Nephron progenitor cell (in vitro differentiated cells): ENCODE measurements at places on chromosomes 5 and 9.

DNA sequence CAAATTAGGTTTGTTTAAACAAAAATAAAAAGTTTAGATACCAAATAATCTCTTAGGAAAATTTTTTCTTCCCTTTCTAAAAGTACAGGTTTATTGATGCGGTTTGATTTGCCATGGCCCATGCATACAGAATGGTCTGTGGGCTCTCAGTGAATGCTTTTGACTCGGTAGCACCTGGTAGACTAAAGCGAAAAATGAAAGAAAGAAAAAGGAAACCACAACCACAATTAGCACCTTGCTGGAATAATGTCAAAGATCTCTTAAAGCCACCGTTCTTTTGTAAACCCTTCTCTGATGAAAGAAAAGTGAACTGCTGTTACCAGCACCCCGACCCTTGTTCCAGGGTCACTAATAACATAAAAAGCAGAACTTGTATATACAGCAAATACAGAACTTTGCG lies 157.9 kb downstream of the NFIB start:
- H3K36me3 ChIP-seq, result no peaks in the 10 kb centered on the region
- H3K4me1 ChIP-seq, result peaks cover 14% of the 10 kb centered on the region
- no peak for DNase-seq
- no peak overlapping the region for H3K4me3 ChIP-seq
- no peaks in the 10 kb centered on the region for H3K27me3 ChIP-seq

DNA sequence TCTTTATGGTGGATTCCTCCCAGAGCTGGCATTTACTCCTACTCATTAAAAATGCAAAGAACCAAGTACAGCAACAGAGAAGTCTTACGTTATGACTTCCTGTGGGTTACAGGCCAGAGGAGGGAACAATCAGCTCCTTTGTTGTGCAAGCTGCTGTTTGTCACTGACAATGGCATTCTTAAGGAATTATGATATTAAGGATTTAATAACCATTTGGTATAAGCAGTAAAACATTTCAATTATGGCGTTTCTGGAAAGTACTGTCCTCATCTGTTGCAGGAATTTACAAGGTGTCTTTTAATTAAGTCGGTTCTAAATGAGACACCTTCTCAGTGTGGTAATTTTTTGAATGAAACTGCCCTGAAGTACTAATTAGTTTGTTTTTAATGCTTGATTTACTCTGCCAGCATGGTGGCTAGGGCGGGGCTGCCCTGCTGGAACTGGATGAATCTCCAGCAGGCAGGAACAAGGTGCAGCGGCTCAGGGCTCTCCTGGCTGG lies 49.1 kb upstream of the VDAC1 start:
- peaks cover 15% of the 10 kb centered on the region for H3K27me3 ChIP-seq
- no peaks in the 10 kb centered on the region for H3K36me3 ChIP-seq
- H3K4me3 ChIP-seq, result no peak overlapping the region
- no peak overlapping the region for H3K27ac ChIP-seq

GRCh38 chr9:107907715-107908114 lies 418.1 kb upstream of the KLF4 start:
- no peak for DNase-seq
- no peaks in the 10 kb centered on the region for H3K4me1 ChIP-seq
- H3K27me3 ChIP-seq, result peaks cover 3% of the 10 kb centered on the region
- H3K27ac ChIP-seq, result no peak overlapping the region
- no peak overlapping the region for H3K4me3 ChIP-seq

- H3K36me3 ChIP-seq, result peaks cover 54% of the 10 kb centered on the region
- peaks cover 45% of the 10 kb centered on the region for H3K4me1 ChIP-seq
- no peak for DNase-seq
- H3K4me3 ChIP-seq, result no peak overlapping the region
These were observed 26.4 kb upstream of the F2R start for GRCh38 chr5:76689321-76690036.

- no peak overlapping the region for H3K27ac ChIP-seq
- peaks cover 3% of the 10 kb centered on the region for H3K27me3 ChIP-seq
- DNase-seq, result no peak
- no peaks in the 10 kb centered on the region for H3K36me3 ChIP-seq
- no peak overlapping the region for H3K4me3 ChIP-seq
These were observed 53.8 kb downstream of the GLRA1 start for GRCh38 chr5:151870820-151871219.

DNA sequence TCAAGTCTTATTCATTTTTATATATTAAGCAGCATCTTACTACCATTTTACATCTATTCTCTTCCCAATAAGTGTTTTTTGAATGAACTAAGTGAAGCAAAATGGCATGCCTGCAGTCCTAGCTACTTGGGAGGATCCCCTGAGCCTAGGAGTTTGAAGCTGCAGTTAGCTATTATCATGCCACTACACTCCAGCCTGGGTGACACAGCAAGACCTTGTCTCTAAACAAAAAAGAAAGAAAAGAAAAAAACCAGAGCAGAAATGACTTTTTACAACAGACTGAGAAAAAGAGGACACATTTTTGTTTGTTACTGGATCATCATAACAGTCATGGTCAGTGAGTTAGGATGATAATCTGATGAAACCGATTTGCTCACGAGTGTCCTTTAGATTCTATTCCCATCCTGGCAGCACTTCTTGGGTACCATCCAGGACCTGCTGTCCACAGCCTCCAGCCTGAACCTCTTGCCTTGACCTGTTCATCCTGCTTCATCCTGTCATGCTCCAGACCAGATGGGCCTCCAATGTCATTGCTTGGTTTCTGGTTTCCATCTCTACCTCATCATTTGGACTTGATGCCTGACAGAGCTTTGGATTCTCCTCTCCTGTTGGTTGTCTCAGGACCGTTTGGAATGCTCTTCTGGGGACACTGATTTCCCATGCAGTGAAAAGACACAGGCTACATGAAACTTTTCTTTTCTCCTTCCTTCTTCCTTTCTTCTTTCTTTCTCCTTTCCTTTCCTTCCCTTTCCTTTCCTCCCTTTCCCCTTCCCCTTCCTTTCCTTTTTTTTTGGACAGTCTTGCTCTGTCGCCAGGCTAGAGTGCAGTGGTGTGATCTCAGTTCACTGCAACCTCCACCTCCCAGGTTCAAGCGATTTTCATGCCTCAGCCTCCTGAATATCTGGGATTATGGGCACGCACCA lies 50.1 kb upstream of the GLRX start:
- peaks cover 6% of the 10 kb centered on the region for H3K27me3 ChIP-seq
- H3K36me3 ChIP-seq, result peaks cover 4% of the 10 kb centered on the region
- no peak overlapping the region for H3K27ac ChIP-seq
- peaks cover 17% of the 10 kb centered on the region for H3K4me1 ChIP-seq
- DNase-seq, result no peak

DNA sequence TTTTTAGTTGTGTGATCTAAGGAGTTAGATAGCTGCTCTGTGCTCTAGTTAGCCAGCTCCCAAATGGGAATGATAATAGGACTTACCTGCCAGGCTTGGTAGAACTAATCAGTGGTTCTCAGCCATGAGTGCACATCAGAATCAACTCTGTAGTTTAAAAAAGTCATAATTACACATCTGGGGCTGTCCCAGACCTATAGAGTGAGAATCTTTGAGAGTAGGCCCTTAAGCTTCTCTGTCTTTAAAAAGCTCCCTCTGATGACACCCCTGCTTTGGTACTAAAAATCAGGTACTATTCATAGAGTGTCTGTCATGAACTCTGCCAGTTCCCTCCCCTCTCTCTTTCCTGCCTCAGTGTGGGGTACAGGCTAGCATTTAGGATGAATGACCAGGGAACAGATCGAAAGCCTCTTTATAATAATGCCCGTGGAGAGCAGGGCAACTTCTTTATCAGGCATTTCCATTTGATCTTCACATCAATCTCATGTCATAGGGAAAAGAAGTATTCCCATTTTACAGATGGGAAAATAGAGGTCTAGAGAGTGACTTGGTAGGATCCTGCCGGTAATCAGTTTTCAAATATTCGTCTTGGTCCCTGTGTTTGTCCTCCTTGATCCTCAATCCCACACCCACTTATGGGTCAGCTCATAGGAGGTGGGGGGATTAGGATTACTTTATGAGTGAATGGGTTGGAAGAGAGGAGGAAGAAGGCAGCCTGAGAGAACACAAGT lies 15.3 kb downstream of the PPARGC1B start:
- no peak overlapping the region for H3K4me3 ChIP-seq
- DNase-seq, result no peak
- peaks cover 5% of the 10 kb centered on the region for H3K4me1 ChIP-seq
- H3K36me3 ChIP-seq, result no peaks in the 10 kb centered on the region

GRCh38 chr5:54519509-54519876 lies 1.9 kb downstream of the SNX18 start:
- H3K27ac ChIP-seq, result peak overlapping the region; percentile 50
- H3K4me3 ChIP-seq, result peak overlapping the region; percentile 85
- H3K4me1 ChIP-seq, result peaks cover 73% of the 10 kb centered on the region
- no peaks in the 10 kb centered on the region for H3K27me3 ChIP-seq

DNA sequence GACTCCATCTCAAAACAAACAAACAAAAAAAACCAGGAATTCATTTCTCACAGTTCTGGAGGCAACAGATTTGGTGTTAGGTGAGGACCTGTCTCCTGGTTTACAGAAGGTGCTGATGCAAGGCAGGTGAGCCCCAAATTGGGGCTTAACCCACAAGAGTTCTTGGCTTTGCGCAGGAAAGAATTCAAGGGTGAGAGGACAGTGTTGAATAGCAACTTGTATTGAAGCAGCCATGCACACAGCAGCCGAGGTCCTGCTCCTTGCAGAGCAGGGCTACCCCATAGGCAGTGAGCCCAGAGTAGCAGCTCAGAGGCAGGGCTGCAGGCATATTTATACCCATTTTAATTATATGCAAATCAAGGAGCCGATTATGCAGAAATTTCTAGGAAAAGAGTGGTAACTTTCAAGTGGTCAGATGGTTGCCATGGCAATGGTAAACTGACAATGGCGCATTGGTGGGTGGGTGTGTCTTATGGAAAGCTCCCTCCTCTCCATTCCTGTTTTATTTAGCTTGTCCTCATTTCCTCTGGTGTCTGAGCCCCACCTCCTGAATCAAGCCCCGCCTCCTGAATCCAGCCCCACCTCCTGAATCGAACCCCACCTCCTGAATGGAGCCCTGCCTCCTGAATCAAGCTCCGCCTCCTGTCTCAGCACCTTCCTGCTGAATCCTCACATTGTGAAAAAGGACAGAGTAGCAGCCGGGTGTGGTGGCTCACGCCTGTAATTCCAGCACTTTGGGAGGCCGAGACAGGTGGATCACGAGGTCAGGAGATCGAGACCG lies 34.5 kb upstream of the COL5A1 start:
- peaks cover 4% of the 10 kb centered on the region for H3K36me3 ChIP-seq
- peaks cover 5% of the 10 kb centered on the region for H3K27me3 ChIP-seq
- peaks cover 16% of the 10 kb centered on the region for H3K4me1 ChIP-seq
- no peak overlapping the region for H3K27ac ChIP-seq
- no peak for DNase-seq
- H3K4me3 ChIP-seq, result no peak overlapping the region

DNA sequence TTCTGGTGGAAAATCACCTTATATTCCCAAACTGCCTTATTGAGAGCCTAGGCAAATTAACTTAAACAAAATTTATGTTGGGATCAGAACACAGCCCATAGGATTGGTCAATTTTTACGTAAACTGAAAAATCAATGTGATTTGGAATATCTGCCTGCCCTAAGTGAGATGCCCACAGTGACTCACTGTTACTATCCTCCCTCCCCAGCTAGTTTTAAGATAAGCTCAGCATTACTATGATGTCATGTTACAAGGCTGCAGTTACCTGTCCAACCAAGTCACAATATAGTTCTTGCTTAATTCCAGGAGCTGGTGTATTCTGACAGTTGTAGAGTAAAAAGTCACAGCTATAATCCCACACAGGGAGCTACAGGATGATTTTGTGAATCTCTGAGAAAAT lies 23.1 kb downstream of the SKP1 start:
- H3K36me3 ChIP-seq, result peaks cover 72% of the 10 kb centered on the region
- no peaks in the 10 kb centered on the region for H3K27me3 ChIP-seq
- H3K4me1 ChIP-seq, result peaks cover 27% of the 10 kb centered on the region
- H3K4me3 ChIP-seq, result no peak overlapping the region
- no peak overlapping the region for H3K27ac ChIP-seq

GRCh38 chr5:116652196-116652729 lies 77.6 kb upstream of the SEMA6A start:
- no peaks in the 10 kb centered on the region for H3K36me3 ChIP-seq
- H3K4me1 ChIP-seq, result peaks cover 27% of the 10 kb centered on the region
- DNase-seq, result peak; percentile 37
- H3K4me3 ChIP-seq, result peak overlapping the region; percentile 46
- no peaks in the 10 kb centered on the region for H3K27me3 ChIP-seq
- peak overlapping the region; percentile 92 for H3K27ac ChIP-seq

- no peaks in the 10 kb centered on the region for H3K27me3 ChIP-seq
- no peak for DNase-seq
- no peak overlapping the region for H3K4me3 ChIP-seq
- H3K4me1 ChIP-seq, result peaks cover 7% of the 10 kb centered on the region
- no peak overlapping the region for H3K27ac ChIP-seq
These were observed 19.2 kb upstream of the RICTOR start for GRCh38 chr5:39093352-39093751.

DNA sequence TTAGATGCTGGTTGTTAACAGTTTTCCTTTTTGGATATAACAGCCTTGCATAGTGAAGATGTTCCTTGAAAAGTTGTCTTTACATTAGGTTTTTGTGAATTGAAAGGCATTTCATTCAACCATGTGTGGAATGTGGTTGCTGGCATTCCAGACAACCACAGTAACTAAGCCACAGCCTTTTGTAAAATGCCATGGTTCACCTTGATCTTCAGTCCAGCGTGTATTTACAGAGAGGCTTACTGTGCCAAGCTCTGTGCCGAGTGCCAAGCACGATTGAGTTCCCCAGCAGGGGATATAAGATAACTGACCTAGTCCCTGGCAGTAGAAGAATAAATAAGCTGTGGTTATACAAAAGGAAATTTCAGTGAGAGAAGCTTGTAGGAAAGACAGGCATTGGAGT lies 4.9 kb downstream of the EXOSC2 start:
- H3K36me3 ChIP-seq, result peaks cover 67% of the 10 kb centered on the region
- no peak for DNase-seq
- H3K27ac ChIP-seq, result no peak overlapping the region
- peaks cover 48% of the 10 kb centered on the region for H3K4me1 ChIP-seq
- no peak overlapping the region for H3K4me3 ChIP-seq
- no peaks in the 10 kb centered on the region for H3K27me3 ChIP-seq
